Left ventricle myocardium superior (tissue), 1 donor: ENCODE measurements at places on chromosomes 2 and 18. TPM values are rescaled to one million over a fixed set of nuclear protein-coding genes. Genes with fewer than 3 reads are reported as not detected.

- no peak for DNase-seq
Measured at GRCh38 chr2:159592441-159592840, 23.9 kb downstream of the BAZ2B start.

GRCh38 chr2:169221745-169222369, 140.5 kb downstream of the LRP2 start:
- DNase-seq, result no peak

- DNase-seq, result peak; percentile 56
Measured at GRCh38 chr2:95348609-95349567, 51.7 kb downstream of the KCNIP3 start.

DNA sequence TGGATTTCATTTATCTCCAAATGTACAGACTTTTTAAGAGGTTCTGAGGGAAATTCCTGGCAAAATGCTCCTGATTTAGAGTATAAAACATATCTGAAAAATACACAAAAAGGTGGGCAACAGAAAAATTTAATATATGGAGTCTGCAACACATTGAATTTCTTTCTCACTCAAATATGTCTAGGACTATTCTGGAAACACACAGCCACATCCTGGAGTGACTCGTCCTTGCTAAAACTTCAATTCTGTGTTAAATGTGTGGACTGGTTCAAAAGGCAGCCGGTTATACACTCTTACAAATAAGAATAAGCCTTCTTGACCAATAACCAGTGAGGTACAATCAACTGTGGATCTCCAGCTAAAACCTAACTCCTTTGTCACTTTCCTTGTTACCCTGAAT, 44.1 kb upstream of the RND3 start:
- DNase-seq, result no peak

GRCh38 chr18:49768051-49768391, 45.3 kb downstream of the ACAA2 start:
- DNase-seq, result peak; percentile 59

DNA sequence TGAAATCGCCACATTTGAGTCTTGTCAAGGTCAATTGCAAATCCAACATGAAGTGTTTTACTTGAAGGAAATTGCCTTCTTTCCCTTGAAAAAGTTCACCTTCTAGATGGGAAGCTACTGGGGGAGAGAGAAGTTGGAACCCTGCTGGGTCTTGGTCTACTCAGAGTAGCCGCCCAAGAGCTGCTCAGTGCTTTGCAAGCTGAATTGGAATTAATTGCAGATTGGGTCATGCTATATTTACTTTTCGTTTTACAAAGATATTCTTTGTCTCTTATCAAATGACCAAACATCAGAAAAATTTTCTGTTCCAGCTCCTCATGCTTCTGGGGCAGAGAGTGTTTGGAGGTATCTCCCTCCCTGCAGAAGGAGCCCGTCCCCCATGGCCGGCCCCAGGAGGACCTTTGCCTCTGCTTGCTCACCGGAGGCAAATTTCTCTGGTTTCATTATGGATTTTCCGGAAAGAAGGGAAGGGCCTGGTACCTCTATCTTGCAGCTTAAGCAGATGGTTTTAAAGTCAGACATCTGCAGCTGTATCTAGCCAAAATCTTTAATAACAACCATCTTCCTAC, 289.7 kb downstream of the MYT1L start:
- no peak for DNase-seq

DNA sequence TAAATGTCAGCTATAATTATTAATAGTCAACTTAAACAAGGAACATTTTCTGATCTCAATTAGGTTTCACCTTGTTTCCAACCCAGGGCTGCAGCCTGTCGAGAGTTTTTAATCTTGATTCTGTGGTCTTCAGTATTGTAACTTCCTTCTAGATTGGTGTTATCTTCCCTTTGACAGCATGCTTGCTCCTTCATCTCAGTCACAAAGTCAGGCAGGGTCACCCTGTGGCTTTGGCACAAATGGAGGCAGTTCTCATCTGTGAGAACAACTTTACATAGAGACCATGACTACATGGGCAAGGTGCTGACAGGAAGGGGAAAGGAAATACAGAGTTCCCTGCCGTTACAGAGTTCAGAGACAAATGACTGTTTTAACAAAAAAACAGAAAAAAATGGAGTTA, 50.5 kb downstream of the HNRNPLL start:
- DNase-seq, result no peak

- DNase-seq, result peak; percentile 10
Measured at GRCh38 chr2:96085541-96086355, 30.6 kb downstream of the ADRA2B start.

GRCh38 chr2:191580581-191580980, 97.4 kb upstream of the NABP1 start:
- no peak for DNase-seq

DNA sequence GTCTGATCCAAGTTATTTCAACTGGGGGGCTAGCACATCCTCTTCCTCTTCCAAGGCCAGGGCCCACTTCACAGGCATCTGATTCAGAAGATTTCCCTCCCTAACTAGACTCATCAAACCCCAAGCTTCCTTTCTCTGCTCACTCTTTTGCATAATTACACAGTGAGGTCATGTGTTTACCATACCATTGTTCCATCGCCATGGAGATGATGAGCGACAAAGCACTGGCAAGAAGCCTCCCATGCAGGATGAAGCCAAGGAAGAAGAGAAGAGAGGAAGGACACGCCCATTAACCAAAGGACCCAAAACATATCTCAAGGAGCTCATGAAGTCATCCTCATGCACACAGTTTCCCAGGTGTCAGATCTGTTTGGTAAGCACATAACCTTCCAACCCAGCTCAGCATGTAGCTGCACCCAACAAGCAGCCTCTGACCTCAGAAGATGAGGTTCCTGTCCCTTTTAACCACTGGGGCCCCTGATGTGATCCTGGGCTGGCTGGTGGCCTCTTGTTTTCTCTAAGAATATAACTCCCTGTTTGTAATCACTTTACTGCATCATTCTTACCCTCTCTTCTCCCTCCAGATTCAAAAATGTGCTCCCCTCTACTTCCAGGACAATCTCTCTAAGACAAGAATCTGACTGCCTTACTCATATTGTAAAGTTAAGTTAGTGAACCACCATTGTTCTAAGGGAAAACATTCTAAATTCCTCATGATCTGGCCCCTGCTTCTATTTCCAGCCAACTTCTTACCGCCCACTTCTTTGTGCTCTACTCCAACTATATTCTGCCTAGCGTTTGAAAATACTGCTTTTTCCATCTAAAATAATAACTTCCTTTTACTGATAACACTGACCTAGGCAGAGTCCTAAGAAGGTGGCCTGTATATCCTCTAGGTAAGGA, 190.1 kb downstream of the TTC32 start:
- peak; percentile 43 for DNase-seq

- no peak for DNase-seq
Measured at GRCh38 chr18:50786864-50787263, 33.0 kb downstream of the MRO start.

- DNase-seq, result no peak
Measured at GRCh38 chr2:238315031-238315595, 5.2 kb upstream of the TRAF3IP1 start.

GRCh38 chr2:96877631-96878092, 7.8 kb upstream of the SEMA4C start:
- no peak for DNase-seq

- DNase-seq, result peak; percentile 36
Measured at GRCh38 chr18:76459687-76460350, 35.2 kb downstream of the ZNF516 start.

- DNase-seq, result no peak
Measured at GRCh38 chr18:74430806-74431571, 26.1 kb downstream of the DIPK1C start.

DNA sequence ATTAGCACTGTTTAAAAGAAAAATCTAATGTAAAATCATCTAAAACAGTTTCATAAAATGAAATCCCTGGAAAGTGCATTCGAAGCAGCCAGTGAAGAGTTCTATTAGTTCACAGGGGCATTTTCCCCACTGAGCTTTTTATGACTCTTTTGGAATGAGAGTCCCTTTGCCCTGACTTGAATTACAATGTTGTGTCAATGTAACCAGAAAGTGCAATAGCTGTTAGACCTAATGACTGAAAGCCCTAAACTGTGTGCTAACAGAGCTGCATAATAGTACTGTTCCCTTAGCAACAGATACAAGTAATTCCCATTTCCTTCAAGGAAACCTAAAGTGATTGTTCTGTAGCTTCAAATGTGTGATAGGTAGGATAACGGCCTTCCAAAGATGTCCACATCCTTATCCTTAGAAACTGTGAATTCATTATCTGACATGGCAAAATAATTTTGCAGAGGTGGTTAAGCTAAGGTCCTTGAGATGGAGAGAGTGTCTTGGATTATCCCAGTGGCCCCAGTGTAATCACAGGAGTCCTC, 134.4 kb downstream of the L3MBTL4 start:
- no peak for DNase-seq

SP5 gene
- total RNA-seq, result 0.12 TPM

LAMA3 gene
- 3.4 TPM for total RNA-seq

CIDEA gene
- 0.52 TPM for total RNA-seq

LDLRAD4 gene
- 26.0 TPM for total RNA-seq
